ENCODE measurements at places on chromosomes 1 and 21. TPM values are rescaled to one million over a fixed set of nuclear protein-coding genes. Genes with fewer than 3 reads are reported as not detected.

Gene SPRR3
- total RNA-seq: 0.27 TPM

Gene TDRD10
- total RNA-seq: not detected

Gene S100A7
- total RNA-seq: not detected

- H3K36me3 ChIP-seq: no peaks in the 10 kb centered on the region
- H3K4me3 ChIP-seq: no peak overlapping the region
- no peaks in the 10 kb centered on the region for H3K27me3 ChIP-seq
- no peak for DNase-seq
- no peak overlapping the region for H3K27ac ChIP-seq
- no peaks in the 10 kb centered on the region for H3K4me1 ChIP-seq
Measured at GRCh38 chr1:169312084-169312954, 55.3 kb downstream of the NME7 start.

GRCh38 chr1:207243442-207244408, 77.8 kb upstream of the CD55 start:
- no peak for DNase-seq
- H3K4me1 ChIP-seq: peaks cover 8% of the 10 kb centered on the region
- H3K4me3 ChIP-seq: no peak overlapping the region
- no peak overlapping the region for H3K27ac ChIP-seq
- H3K36me3 ChIP-seq: no peaks in the 10 kb centered on the region
- no peaks in the 10 kb centered on the region for H3K27me3 ChIP-seq
